Putamen (tissue), 1 donor: ENCODE measurements at places on chromosomes 11 and 22.

DNA sequence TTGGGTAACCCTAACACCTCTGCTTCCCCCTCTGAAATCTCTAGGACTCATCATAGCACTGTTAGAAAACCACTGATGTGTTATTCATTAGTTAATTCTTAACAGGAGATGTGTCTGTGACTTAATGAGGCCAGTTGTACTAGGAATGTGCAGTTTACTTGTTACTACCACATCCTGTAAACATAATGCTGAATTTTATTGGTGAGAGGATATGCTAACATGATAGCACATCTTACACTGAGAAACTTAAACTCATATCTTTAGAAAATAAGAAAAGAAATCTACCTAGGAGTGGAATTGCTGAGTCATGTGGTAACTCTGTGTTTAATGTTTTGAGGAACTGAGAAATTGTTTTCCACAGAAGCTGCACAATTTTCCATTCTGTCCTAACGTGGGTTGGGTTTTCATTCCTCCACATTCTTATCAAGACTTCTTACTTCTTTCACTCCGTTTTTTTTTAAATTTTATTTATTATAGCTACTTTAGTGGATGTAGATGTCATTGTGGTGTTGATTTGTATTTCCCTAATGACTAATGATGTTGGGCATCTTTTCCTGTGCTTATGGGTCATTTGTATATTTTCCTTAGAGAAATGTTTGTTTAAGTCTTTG, 33.7 kb downstream of the RNF121 start:
- no peak for DNase-seq

DNA sequence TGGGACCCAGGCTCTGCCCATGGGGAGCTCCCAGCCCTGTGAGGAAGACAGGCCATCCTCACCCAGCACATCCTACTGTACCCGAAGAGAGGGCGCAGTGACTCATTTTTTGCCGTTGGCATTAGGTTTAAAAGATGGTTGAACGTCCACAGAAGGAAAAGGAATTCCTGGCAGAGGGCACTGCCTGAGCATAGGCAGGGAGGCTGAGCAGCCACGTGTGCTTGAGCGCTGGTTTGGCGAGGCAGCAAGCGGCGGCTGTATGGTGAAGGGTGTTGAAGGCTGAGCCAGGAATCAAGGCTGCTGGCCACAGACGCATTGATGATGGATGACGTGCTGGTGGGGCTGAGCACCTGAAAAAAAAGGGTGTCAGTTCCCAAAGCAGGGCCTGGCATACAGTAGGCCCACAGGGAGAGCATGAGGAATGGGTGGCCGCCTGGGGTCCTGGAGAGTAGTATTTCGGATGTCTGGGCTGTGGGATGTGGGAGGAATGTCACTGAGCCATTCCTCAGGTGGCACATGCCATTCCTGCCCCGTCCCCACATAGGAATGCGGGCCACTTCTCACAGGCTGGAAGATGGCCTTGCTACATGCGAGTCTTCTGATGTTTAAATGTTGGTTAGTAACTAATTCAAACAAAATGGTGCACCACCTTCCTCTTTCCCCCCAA, 112.5 kb downstream of the KIAA1671 start:
- DNase-seq: no peak

DNA sequence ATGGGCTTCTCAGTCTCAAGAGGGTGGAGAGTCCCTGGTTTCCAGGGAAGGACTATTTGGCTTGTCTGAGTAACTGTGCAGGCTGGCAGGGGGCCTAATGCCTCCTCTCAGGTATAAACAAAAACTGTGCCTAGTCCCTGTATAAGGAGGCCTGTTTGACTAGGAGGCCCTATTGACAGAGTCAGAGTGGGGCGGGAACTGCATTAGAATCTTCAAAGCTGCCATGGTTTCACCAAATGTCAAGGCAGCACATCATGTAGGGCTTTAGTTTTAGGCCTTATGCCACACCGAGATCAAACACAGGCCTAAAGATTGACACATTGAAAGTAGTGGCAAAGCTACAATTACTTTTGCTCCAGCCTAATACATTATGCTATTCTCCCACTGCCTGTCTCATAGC, 611.5 kb upstream of the B3GAT1 start:
- no peak for DNase-seq

GRCh38 chr11:86629045-86629706, 43.2 kb downstream of the ME3 start:
- no peak for DNase-seq

GRCh38 chr11:61739966-61740365, 12.5 kb upstream of the MYRF start:
- no peak for DNase-seq

DNA sequence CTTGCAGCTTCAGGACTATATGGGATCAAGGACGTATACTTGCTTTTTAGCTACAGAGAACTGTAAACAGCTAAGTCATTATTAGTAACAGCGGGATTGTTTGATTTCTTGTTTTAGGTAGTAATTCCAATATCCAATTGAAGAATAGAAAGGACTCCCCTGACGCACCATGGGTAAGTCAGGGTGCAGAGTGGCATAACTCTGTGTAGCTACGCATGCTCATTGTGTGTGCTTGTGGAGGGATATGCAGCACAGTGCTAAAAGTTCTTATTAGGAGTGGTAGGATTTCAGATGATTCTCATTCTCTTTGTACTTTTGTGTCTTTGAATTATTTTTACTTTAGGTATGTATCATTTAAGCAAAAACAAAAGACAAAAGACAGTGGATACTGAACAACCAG, 7.7 kb upstream of the PEX26 start:
- no peak for DNase-seq

DNA sequence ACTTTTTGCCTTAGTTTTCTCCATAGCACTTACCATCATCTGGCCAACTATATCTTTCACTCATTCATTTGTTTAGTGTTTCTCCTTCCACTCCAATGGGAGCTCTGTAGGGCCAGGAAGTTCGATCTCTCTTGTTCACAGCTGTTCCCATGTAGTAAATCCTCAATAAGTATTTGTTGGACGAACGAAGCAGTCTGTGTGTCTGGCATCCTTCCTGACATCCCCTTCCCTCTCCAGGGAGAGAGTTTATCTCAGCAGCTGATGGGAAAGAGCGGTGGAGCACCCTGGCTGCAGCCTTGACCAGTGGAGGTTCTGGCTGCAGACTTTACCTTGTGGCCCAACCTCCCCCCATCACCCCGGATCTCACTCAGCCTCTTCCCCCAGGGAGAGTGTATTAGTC, 141.7 kb downstream of the CHST1 start:
- no peak for DNase-seq

GRCh38 chr11:57964660-57965059, 59.0 kb upstream of the OR9Q1 start:
- no peak for DNase-seq

GRCh38 chr11:16262645-16262955, 93.7 kb downstream of the SOX6 start:
- no peak for DNase-seq

DNA sequence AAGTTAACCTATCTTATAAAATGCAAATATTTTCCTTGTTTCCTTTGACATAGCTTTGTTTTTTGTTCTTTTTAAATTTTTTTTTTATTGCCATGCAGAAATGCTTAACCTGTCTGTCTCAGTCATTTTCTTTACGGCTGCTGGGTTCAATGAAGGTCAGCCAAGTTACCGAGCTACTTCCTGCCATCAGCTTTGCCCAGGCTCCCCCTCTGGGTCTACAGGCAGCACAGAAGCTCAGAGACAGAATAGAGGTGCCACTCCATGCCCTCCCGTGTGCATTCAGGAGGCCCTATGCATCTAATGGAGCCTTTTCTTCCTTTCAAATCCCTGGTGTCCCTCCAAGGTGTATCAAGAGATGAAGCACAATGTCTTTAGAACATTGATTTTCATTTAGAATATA, 411.0 kb upstream of the NARS2 start:
- DNase-seq: no peak

- no peak for DNase-seq
These were observed 167.8 kb downstream of the RRAS2 start for GRCh38 chr11:14190992-14191778.

GRCh38 chr11:106728859-106729258, 289.4 kb downstream of the GUCY1A2 start:
- DNase-seq: no peak

GRCh38 chr22:39350757-39351688, 1.2 kb downstream of the SYNGR1 start:
- no peak for DNase-seq

DNA sequence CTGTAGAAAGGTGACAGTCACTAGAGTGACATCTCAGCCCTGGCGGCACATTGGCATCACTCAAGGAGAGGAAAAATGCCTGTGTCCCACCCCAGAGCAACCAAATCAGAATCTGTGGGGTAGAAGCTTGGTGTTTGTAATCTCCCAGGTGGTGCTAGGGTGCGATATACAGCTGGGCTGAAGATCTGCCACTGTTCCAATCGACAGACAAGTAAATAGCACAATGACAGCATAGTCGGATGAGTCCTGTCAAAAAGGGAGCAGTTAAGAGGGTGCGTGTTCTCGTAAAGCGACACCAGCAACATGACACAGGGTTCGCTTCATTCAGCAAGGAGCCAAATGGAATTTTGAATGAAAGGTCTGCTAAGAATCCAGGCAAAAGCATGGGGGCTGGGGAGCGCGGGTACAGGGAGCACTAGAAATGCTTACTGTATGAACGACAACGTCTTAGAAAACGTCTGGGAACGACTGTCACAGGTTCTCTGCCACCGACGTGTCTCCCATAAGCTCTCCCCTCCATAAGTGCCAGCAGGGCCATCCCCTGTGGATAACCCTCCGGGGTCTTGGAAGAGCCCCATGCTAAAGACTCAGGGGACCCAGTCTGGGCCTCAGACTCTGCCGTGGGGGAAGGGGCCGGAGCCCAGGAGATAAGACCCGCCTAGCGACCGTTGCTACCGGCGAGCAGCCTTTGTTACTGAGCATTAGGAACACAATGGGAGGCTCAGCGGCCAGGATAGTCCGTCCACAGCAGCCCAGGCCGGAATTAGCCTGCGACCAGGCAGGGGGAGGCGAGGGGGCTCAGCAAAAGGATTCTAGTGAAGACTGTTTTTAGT, 20.8 kb downstream of the ADA2 start:
- no peak for DNase-seq

DNA sequence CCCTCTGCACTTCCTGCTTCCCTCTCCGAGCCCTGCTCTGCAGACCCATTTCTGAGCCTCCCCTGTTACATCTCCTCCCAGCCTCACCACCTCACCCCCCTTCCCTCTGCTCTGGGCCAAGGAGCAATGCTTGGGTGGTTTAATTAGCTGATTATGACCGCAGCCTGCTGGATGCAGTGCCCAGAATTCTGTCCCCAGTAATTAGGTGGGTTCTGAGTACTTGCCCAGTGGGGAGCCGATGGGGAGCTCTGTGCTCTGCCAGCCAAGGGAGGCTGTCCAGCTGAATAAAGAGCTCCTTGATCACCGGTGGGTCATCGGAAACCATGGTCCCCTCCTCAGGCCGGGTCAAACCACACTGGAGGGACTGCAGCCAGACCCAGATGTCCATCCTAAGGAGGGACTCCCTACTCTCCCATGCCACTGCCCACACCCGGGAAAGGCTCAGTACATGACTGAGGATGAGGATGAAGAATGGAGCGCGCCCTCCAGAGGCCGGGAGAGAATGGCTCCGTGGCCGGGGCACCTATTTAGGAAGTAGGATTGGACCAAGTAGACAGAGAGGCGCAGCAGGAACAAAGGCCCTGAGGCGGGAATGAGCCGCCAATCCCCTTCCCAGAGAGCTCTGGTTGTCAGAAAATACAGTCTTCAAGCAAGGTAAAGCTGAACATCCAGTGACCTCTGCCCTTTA, 9.1 kb downstream of the ARRB1 start:
- DNase-seq: peak; percentile 65

DNA sequence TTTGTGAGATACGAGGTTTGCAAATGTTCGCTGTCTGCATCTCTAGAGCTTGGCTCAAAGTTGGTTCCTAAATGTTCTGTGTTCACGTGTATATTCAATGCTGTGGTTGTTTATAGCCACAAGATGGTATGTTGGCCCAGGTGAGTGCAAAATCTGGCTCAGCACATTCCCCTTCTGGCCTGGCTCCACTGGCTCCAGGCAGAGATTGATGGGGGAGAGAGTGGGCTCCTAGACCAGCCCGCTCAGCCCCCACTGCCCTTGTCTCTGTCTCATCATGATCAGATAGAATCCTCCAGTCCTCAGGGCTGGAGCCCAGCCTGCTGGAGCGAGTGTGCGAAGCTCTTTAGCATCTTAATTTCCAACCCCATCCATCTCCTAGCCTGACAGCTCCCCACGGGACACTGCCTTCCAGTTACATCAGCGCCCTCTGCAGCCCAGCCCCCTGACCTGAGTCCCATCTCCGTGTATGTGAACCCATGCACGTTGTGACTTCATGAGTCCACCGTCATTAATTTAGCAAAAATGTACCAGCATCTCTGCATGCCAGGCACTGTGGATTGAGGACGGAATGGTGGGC, 2.0 kb downstream of the P2RX3 start:
- no peak for DNase-seq

GRCh38 chr22:32617903-32618302, 143.3 kb downstream of the FBXO7 start:
- no peak for DNase-seq

- no peak for DNase-seq
These were observed 46.4 kb downstream of the RCN1 start for GRCh38 chr11:32137263-32137662.

DNA sequence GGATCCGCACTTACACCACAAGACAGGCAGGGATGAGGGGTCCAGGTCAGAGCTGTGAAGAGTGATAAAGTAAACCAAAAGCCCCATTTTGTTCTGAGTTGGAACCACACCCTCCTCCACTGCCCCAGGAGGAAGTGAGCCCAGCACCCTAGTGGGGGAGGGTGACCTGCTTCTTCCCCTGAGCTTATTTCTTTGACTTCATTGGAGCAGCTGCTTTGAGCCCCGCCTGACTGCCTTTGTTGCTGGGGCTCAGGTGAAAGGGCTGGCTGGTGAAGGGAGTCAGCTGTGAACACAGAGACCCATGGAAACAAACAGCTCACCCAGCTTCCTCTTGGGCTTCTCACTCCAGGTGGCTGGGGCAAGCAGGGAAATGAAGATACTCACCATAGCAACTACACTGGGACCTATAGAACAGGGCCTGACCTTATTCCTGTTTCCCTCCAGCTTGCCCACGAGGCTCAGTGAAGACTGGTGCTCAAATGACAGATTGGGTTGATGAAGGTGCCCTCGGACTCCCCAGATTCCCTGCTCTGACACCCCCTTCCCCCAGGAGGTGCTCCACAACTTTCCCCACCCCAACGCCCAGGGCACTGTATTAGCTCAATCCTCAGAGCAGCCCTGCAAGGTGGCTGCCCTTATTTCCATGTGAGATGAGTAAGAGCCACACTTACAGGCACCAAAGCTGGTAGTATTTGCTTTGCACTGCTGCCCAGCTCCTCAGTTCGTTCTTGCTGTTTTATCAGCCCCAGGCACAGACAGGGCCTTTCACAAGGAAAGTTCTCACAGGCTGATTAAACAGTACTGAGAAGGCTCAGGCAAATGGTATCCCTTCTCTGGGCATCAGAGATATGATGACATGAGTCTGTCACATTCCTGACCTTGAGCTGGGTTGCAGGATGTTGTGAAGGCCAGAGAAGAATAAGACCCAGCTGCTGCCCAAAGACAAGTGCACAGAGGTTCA, 2.4 kb downstream of the UCP2 start:
- DNase-seq: no peak

GRCh38 chr11:47437746-47438418, 11.1 kb downstream of the RAPSN start:
- DNase-seq: no peak

GRCh38 chr11:67605231-67606011, 1.3 kb upstream of the NDUFV1 start:
- DNase-seq: no peak
